ENCODE measurements at places on chromosomes 2 and 18. TPM values are rescaled to one million over a fixed set of nuclear protein-coding genes. Genes with fewer than 3 reads are reported as not detected.

The UGT1A4 gene
- 0.83 TPM for total RNA-seq

The DNER gene
- 0.42 TPM for total RNA-seq

The FAP gene
- total RNA-seq: 216 TPM

The PXDN gene
- 99.8 TPM for total RNA-seq

Measured in mammary epithelial cell (primary cell).